Cardiac muscle cell (in vitro differentiated cells and primary cell): ENCODE measurements at places on chromosomes 2 and 18.

- no peak overlapping the region for H3K27ac ChIP-seq
- H3K36me3 ChIP-seq: no peaks in the 10 kb centered on the region
- DNase-seq: no peak
- H3K4me1 ChIP-seq: no peaks in the 10 kb centered on the region
Observed at GRCh38 chr2:11997142-11997541, 250.7 kb downstream of the LPIN1 start.

DNA sequence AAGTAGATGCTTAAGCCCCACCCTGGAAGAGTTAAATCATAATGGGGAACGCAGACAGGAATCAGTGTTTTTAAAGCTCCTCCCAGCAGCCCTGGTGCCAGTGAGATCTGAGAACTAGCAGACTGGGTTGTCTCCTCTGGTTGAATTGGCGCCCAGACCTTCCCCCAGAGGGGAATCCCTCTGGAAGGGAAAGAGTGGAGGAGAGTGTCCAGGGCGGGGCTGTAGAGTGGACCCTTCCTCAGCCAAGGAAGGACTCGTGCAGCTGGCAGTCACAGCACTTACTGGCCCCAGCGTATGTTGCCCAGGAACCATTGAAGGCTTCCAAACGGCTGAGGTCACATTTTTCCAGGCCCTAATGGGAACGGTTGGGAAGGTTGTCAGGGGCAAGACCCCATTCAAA, 62.5 kb downstream of the TGOLN2 start:
- DNase-seq: no peak
- no peaks in the 10 kb centered on the region for H3K36me3 ChIP-seq
- H3K4me3 ChIP-seq: no peak overlapping the region
- H3K27me3 ChIP-seq: no peaks in the 10 kb centered on the region
- H3K4me1 ChIP-seq: peaks cover 13% of the 10 kb centered on the region
- no peak overlapping the region for H3K27ac ChIP-seq

GRCh38 chr2:233248999-233249398, 2.5 kb upstream of the ATG16L1 start:
- H3K4me3 ChIP-seq: no peak overlapping the region
- no peak overlapping the region for H3K27ac ChIP-seq
- peaks cover 6% of the 10 kb centered on the region for H3K4me1 ChIP-seq

- no peaks in the 10 kb centered on the region for H3K36me3 ChIP-seq
- no peak overlapping the region for H3K4me3 ChIP-seq
- H3K27me3 ChIP-seq: peaks cover 100% of the 10 kb centered on the region
- DNase-seq: no peak
- no peak overlapping the region for H3K27ac ChIP-seq
Observed at GRCh38 chr2:70894765-70895164, 40.9 kb upstream of the ATP6V1B1 start.

DNA sequence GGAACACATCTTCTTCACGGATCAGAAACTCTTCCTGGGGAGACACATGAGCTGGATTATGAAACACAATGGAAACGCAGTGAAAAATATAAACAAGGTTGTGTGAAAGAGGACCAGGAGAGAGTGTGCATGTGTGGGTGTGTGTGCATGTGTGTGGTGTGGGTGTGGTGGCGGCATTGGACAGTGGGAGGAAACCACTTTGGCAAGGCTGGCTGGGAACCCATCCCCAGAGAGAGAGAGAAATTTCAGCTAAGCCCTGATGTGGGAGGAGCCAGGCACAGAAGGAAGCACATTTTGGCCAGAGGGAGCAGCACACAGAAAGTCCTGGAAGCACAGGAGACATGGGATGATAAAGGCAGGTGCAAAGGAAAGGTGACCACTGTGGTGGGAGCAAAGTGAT, 147.6 kb upstream of the COPS8 start:
- H3K36me3 ChIP-seq: no peaks in the 10 kb centered on the region
- no peak overlapping the region for H3K27ac ChIP-seq
- no peaks in the 10 kb centered on the region for H3K27me3 ChIP-seq
- no peaks in the 10 kb centered on the region for H3K4me1 ChIP-seq
- DNase-seq: no peak

DNA sequence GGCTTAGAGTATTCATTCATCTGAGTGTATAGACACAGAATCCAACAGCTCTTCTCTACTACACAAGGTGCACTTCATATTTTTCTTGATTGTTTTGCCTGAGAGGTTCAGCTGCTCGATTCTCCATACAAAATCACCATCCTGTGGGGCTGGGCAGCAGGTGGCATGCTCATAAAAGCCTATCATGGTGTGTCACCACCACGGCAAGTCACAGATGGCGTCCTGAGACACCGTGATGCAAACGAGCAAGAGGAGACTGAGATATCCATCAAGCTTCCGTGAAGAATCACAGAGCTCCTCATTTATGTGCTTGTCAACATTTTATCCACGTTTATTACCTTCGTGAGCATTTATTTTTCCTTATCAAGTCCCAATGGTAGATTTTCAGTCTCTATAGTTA, 22.4 kb upstream of the NRP2 start:
- no peak overlapping the region for H3K27ac ChIP-seq
- H3K36me3 ChIP-seq: no peaks in the 10 kb centered on the region
- no peaks in the 10 kb centered on the region for H3K27me3 ChIP-seq
- no peak for DNase-seq

DNA sequence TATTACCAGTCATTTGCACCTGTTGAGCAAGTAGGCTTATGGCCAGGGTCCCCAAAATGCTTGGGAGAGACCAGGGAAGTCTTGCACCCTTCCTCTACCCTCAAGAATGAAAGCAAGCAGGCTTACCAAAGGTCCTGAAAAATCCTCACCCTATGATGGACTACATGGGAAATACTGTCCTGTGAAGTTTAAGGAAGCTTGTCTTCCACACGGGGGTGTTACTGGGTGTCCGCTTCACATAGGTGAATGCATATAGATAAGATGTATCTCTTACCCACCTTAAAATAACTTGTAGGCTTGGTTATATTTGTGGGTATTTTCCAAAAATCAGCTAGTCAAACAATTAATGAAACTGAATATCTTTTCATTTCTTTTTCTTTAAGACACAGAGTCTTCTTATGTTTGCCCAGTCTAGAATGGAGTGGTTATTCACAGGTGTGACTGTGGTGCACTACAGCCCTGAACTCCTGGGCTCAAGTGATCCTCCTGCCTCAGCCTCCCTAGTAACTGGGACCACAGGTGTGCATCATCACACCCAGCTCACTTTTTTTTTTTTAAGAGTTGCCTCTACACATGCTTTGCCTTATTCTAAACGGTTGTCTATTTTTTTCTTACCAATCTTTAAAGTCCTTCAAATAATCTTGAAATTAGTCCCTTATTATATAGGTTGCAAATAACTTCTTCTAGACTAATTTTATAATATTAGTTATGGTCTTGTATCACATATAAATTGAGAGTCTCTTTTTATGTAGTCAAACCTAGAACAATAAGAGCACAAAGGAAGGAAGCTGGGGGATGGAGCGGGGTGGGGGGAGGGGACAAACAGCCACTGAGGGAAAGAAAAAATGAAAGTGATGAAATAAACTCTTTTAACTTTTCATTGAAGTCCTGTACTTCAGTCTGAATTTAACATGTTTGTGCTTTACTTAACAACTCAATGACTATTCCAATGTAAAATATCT, 49.0 kb downstream of the CERKL start:
- no peak overlapping the region for H3K4me3 ChIP-seq
- DNase-seq: no peak
- H3K4me1 ChIP-seq: no peaks in the 10 kb centered on the region
- no peaks in the 10 kb centered on the region for H3K27me3 ChIP-seq
- H3K36me3 ChIP-seq: no peaks in the 10 kb centered on the region

- no peak for DNase-seq
- no peak overlapping the region for H3K4me3 ChIP-seq
- no peaks in the 10 kb centered on the region for H3K36me3 ChIP-seq
- peaks cover 7% of the 10 kb centered on the region for H3K4me1 ChIP-seq
- no peaks in the 10 kb centered on the region for H3K27me3 ChIP-seq
- H3K27ac ChIP-seq: peak overlapping the region; percentile 35
Observed at GRCh38 chr2:126672980-126673605, 17.1 kb downstream of the GYPC start.

DNA sequence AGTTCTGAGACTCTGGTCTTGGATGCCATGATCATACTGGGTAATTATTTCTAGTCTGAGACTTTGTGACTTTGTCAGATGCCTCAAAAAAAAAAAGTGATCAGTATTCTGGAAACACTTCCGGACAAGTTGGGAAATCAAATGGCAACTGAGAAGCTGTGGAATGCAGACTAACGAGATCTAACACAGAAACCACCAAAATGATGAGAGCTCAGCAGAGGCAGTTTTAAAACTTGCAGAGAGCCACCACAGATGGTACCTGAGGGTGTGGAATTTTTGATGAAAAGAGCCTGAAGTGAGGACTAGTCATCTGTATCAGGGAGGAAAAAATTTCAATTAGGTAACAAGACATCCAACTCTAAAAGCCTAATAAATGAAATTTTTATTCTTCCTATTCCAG, 5.5 kb upstream of the GPR75 start:
- no peak overlapping the region for H3K4me3 ChIP-seq
- no peak for DNase-seq
- H3K27me3 ChIP-seq: no peaks in the 10 kb centered on the region
- H3K4me1 ChIP-seq: no peaks in the 10 kb centered on the region

DNA sequence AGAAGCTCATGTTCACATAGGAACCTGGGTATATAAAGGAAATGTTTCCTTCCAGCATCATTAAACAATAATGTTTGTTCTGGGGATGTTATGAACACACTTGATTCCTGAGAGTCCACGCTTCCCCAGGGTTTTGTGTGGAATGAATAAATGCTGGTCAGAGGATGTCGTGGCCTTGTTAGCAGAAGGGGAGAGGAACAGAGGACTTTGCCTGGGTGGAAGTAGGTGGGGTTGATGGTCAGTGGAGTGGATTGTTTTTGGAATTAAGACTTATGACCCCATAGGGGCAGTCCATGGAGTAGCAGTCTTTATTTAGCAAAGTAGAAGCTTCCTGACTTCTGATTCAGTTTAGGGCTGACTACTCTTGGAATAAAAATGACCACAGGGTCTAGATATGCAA, 139.6 kb downstream of the MYO1B start:
- peaks cover 33% of the 10 kb centered on the region for H3K36me3 ChIP-seq
- DNase-seq: no peak
- no peaks in the 10 kb centered on the region for H3K27me3 ChIP-seq
- H3K4me3 ChIP-seq: no peak overlapping the region
- H3K4me1 ChIP-seq: no peaks in the 10 kb centered on the region

- no peak within 1 kb of the TSS for H3K27ac ChIP-seq
- H3K4me1 ChIP-seq: no peaks in the 10 kb centered on the region
- peaks cover 52% of the 10 kb centered on the region for H3K27me3 ChIP-seq
- peak; percentile 65 for DNase-seq
- H3K36me3 ChIP-seq: no peaks in the 10 kb centered on the region
- H3K4me3 ChIP-seq: peak within 1 kb of the TSS; percentile 32
Observed at GRCh38 chr2:222671259-222672067, at the start of gene MOGAT1. MOGAT1 (plus strand) TSS chr2:222671658; CDS start chr2:222671786, 128 bp downstream.

DNA sequence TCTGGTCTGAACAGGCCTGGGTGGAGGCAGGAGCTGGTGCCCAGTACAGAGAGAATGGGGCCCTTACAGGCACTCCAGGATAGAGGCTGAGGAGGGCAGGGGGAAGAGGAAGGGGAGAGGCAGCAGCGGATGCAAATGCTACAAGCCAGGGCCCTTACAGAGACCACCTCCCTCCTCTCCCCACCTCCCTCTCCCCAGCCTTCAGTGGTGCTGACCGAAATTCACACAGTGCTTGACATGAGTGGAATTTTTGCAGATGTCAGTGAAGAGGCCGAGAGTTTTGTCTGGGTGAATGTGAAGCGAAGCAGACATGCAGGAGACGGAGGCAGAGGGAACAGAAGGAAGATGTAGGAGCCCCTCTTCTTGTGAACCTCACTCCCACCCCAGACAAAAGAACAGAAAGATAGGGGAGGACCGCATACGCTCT, 31.9 kb downstream of the CIB4 start:
- no peaks in the 10 kb centered on the region for H3K36me3 ChIP-seq
- H3K27me3 ChIP-seq: no peaks in the 10 kb centered on the region
- peak overlapping the region; percentile 62 for H3K27ac ChIP-seq
- H3K4me3 ChIP-seq: no peak overlapping the region
- peaks cover 25% of the 10 kb centered on the region for H3K4me1 ChIP-seq

- DNase-seq: no peak
- peaks cover 26% of the 10 kb centered on the region for H3K27me3 ChIP-seq
- H3K4me1 ChIP-seq: no peaks in the 10 kb centered on the region
Observed at GRCh38 chr2:64390586-64390985, 63.4 kb upstream of the LGALSL start.

DNA sequence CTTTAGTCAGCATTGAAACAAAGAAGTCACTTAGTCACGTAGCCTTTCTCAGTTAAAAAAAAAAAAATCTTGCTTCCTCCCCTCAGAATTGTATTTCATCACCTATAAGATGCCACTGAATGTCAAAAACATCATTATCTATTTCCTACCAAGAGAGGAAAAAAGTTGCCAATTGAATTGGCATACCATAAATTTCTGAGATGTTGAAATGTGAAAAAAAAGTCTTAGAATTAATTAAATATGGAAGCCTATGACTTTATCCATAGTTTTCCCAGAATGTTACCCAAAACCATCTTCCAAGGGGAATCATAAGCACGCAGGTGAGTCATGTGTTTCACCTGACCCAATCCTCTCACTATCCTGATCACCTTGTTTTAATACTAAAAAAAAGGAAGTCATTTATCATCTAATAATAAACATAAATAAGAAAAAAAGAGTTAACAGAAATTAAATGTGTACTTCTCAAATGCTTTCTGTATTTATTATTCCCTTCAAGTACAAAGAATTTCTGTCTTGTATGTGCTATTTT, 205.7 kb downstream of the TCF4 start:
- H3K27ac ChIP-seq: no peak overlapping the region
- no peak overlapping the region for H3K4me3 ChIP-seq
- H3K36me3 ChIP-seq: no peaks in the 10 kb centered on the region
- H3K4me1 ChIP-seq: no peaks in the 10 kb centered on the region

- no peak overlapping the region for H3K4me3 ChIP-seq
- DNase-seq: no peak
- H3K4me1 ChIP-seq: peaks cover 8% of the 10 kb centered on the region
- H3K27ac ChIP-seq: no peak overlapping the region
- H3K27me3 ChIP-seq: no peaks in the 10 kb centered on the region
Observed at GRCh38 chr2:134231301-134231964, 22.4 kb upstream of the MGAT5 start.

DNA sequence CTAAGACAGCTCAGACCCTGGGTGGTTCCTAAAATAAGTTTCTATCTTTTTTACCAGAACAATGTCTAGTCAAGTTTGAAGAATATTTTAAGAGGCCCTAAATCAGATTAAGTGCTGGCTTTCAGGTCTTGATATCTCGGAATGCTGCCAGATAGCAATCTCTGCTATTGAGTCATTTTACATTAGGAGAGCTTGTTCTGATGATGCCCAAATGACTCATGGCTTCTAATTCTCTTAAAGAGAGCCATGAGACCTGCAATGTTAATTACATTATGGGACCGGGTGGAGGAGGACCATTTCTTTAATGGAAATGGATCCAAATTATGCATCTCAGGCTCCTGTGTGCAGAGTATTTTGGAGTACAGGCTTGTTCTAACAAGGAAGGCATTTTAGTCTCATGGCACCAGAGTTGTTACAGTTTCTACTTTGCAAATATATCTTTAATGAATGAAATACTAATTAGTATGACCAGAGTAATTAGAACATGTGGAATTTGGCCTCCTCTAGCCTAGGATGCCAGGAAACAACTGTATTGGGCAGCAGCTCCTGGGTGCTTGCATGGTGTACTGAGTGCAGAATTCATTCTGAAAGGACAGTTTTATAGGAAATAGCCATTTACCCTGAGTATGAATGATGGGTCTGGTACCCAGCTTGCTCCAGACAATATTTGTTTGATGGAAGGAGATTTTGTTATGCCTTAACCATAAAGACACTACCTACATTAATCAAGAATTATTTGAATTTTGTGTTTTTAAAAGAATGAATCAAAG, 94.0 kb upstream of the SULT1C3 start:
- no peaks in the 10 kb centered on the region for H3K27me3 ChIP-seq
- no peak overlapping the region for H3K4me3 ChIP-seq
- DNase-seq: no peak
